ENCODE measurements at places on chromosomes 1 and 21.

DNA sequence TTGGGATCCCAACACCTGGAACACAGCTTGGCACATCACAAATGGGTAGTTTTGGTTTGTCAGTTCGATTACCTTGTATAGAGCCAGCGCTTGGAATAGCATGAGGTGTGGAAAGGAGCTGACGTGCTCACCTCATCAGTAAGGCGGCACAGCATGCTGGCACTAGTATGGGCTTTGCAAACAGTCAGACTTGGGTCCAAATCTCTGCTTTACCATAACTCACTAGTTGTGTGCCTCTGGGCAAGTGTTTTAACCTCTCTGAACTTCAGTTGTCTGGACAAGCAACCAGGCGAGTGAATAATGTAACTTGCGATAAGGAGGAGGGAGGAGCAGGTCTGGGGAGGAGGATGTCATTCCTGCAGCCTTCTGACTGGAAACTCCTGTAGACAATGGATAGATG is 26.3 kb upstream of the NEK2 start:
- DNase-seq: no peak

DNA sequence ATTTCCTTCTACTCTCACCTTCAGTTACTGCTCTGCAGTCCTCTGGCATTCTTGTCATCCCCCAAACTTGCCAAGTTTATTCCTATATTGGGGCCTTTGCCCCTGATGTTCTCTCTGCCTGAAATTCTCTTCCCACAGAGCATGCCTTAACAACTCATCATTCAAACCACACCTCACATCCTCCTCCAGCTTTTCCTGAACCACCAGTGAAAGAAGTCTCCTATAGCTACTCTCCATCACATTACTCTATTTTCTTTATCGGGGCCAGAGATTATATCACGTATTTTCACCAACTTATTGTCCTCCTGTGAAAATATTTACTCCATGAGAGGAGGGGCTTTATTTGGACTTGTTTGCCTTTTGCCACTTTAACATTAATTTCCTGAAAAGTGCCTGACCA is 32.1 kb downstream of the EXTL2 start:
- peak; percentile 56 for DNase-seq

DNA sequence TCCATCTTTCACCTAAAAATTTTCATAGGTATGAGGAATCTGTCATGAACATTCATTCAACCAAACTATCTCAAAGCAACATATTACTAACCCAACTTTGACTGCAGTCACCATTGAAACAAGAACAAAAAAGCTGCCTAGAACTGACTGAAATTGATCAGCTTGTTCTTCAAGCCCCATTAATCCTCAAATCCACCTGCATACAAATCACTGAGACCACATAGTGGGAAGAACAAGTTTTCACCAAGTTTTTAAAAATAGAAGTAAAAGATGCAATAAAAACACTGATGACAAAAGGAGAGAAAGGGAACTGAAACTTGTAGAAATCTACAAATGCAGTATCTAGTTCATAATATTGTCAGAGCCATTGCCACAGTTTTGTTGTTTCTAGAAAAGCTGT is 6.1 kb downstream of the SORT1 start:
- no peak for DNase-seq

GRCh38 chr1:212520746-212521145 is 87.8 kb upstream of the ATF3 start:
- no peak for DNase-seq

- DNase-seq: no peak
Measured at GRCh38 chr1:9143250-9143649, 14.3 kb upstream of the GPR157 start.

DNA sequence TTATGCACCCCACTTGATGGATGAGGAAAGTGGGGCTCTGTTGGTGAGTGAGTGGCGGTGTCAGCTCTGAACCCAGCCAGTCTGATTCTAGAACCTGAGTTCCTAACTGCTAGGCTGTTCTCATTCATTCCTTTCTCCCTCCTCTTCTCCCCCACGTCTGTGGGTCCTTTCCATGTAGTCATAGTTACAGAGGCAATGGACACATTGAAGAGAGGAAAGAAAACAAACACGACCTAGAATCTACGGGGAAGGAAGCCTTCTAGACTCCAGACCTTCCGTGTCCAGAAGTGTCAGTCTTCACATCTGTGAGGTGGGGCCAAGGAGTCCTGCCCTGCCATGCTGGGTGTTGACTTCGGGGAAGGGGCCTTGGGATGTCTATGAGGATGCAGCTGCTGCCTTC is 115.8 kb upstream of the WNT4 start:
- no peak for DNase-seq

DNA sequence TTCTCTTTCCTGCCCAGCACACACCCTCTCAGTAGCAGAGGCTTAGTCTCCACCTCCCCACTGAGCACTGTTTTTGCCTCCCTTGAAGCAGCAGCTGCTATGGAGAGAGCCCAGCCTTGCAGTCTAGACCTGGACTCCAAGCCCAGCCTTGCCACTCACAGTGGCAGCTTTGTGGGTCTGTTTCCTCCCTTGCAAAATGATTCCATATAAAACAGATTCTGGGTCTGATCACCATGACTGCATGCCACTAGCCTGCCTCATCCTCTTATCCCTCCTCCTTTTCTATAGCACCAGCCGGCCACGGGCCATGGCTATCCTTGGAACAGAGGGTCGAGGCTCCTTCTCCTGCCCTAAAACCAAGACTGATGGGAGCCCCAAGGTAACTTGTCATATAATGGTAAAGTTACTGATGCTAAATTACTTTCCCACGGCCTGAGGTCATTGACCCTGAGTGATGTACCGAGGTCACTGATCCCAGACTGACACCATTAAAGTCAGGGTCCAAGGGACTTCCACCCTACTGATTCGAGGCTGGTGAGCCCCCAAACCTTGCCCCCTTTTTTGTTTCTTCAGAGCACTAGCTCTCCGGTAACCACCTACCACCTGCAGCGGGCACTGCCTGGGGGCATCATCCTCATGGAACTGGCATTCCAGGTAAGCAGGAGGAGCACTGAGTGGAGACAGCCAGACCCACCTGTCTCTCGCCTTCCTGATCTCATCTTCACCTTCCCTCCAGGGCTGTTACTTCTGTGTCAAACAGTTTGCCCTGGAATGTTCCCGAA is 7.9 kb downstream of the HYI start:
- no peak for DNase-seq

DNA sequence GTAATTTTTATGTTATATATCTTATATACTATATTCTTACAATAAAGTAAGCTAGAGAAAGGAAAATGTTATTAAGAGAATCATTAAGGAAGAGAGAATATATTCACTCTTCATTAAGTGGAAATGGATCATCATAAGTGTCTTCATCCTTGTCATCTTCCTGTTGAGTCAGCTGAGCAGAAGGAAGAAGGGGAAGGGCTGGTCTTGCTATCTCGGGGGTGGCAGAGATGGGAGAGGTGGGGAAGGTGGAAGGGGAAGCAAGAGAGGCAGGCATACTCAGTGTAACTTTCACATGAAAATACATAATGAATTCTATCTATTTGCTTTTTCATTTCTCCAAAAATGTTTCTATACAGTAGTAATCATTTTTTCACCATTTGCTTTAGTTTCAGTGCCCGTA is 5.1 kb downstream of the DNASE2B start:
- no peak for DNase-seq

DNA sequence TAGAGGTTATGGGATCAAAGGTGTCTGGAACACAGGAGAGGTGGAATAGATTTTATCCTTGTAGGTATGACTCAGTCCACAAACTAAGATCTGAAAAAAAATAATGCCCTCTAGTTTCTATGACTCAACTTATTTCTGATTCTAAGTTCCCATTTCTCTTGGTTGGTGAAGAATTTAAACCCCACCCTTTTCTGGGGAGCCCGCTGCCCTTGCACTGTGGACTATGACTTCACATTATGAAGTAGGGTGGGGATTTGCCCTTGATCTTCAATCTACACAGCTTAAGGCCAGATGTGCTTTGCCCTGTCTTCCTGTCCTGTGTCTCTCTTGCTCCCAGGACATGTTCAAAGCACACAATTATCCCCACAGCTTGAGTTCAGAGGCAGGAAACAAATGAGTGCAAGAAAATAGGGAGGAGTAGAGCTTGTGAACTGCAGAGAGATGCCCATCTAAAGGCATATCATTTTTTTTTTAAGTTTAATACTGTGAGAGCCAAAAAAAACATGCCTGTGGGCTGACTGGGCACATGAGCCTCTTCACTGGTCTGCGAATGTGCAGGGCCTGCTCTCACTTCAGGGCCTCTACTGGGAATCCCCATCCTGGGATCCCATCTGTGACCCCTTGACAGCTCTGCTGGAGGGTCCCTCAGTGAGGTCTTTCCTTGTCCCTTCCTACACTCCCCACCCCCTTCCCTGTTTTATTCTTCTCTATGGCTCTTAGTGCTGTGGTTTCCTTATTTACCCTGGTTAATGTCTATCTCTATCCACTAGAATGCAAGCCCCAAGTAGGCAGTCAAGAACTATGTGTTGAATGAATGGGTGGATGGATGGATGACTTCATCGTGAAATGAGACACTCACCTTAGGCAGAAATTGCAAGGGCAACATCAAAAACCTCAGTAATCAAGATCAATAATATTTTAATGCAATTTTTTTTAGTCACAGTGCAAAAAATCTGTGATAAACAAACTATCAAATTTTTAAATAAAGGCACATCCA is 61.5 kb downstream of the CD58 start:
- peak; percentile 62 for DNase-seq

DNA sequence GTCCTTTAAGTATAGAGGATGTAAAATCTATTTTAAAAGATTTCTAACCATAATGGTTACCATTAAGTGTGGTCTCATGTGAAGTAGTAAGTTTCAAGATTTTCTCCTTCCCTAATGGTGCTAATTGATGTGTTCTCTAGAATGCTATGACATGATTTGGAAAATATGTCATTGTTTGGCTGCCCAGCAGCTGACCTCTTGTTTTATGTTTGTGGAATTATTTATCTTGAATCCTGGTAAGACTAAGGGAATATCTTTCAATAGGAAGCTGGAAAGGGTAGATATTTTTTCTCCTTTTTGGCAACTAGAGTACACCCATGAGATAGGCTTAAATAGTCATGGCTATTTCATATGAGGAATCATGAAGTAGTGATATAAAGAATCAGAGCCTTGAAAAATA is 139.8 kb upstream of the CHODL start:
- DNase-seq: no peak

DNA sequence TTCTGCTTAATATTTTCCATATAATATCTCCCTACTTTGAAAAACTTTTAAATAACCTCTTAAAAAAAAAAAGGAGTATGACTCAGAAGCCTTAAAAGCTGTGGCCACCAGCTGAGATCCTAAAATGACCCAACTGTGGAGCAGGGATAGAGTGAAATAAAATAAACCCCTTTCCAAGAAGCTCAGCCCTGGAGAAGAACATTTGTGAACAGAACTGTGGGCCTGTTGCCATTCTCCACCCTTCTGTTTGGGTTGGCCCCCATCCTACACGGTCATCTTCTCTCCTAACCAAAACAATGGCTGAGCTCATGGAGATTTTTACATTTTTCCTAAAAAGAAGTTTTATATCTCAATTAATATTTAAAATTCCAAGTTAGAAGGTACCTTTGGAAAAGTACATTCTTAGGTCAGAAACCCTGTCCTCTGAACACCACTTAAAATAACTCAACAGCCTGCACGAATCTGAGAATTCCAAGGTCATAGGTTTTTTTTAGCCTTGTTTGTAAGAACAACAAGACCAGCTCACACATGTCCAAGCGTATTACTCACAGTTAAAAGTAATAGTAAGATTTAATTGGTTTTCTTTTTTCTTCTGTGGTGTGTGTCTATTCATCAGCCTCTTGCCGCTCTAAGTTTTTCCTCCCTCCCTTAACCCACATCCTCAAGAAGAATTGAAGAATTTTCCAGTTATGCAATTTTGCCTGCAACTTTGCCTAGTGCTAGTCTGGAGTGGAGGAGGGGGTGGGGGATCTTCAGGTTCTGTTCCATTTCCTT is 107.7 kb upstream of the ERRFI1 start:
- peak; percentile 87 for DNase-seq

GRCh38 chr1:29516063-29516820 is 279.9 kb downstream of the PTPRU start:
- DNase-seq: no peak

DNA sequence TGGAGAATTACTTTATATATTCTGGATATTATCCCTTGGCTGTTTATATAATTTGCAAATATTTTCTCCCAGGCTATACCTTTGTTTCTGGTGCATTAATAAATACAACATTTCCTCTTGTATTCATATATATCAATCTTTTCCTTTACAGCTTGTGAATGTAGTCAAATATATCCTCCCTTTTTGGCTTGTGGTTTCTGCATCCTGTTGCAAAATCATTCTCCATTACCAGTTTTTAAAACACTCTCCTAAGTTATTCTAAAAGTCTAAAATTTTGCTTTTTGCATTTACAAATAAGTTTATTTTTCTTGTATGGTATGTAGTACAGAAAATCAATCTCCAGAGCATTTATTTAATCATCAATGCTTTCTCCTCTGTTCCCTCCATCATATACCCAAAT is 909.4 kb downstream of the ADGRL2 start:
- DNase-seq: no peak

- no peak for DNase-seq
Measured at GRCh38 chr1:228647523-228648444, 87.5 kb upstream of the RHOU start.

- DNase-seq: no peak
Measured at GRCh38 chr1:230274254-230274653, 151.9 kb downstream of the PGBD5 start.

DNA sequence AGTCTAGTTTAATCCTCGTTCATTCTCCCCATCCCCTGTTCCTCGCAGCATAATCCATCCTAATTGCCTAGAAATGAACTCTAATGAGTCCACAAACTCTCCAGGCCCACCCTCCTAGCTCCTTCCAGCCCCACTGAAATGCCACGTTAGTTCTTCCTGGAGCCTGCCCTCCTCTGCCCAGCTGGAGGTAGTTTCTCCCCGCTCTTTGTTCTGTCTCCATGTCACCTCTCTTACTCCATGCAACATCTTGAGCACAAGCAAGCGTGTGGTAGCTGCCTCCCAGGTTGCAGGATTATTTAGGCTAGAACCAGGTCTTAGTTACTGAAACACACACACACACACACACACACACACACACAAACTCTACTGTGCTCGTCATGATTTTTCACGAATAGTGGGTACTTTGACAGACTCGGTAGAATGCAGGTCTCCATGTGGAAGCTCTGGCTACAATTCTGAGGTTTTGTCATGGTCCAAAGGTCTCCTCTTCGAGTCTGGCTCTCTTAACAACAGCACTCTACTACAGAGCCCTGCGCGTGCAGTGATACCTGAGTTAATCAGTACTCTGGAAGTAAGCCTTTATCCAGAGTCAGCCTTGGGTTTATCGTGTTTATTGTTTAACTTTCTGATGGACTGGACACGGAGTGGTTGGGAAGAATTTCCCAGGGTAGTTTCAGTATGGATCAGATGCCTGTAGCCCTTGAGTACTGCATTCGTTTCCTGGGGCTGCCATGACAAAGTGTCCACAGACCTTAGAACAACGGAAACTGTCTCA is 27.5 kb downstream of the HUNK start:
- no peak for DNase-seq

GRCh38 chr1:19885821-19886220 is 3.6 kb downstream of the OTUD3 start:
- no peak for DNase-seq

Measured in AG04449 (cell line).